ENCODE measurements at places on chromosomes 6 and 20. TPM values are rescaled to one million over a fixed set of nuclear protein-coding genes. Genes with fewer than 3 reads are reported as not detected.

DNA sequence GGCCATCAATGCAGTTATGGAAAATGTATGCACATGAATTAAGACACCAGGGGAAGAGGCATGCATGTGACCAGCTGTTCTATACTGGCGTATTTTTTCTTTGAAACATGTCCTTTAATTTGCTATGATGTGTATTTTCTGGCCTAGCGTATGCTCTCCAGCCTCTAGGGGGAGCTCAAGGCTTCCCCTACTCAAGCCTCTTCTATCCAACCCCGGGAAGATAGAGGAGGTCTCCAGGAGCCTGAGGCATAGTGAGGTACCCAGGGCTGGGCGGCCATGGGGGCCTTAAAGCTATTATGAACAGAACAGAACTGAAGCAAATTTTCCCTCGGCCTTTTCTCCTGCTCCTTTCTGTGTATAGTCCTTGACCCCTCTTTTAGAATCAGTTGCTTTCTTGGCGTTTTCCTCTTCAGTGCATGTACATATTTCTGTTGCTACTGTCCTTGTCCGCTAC is 528.9 kb downstream of the MAFB start:
- H3K27me3 ChIP-seq: no peaks in the 10 kb centered on the region
- no peaks in the 10 kb centered on the region for H3K4me1 ChIP-seq
- no peak for DNase-seq
- H3K27ac ChIP-seq: no peak overlapping the region

GRCh38 chr20:35088231-35089145 is 4.1 kb downstream of the TRPC4AP start:
- DNase-seq: no peak
- no peaks in the 10 kb centered on the region for H3K36me3 ChIP-seq
- peak overlapping the region; percentile 0 for H3K4me3 ChIP-seq

Gene ZBP1
- total RNA-seq: 10.5 TPM

DNA sequence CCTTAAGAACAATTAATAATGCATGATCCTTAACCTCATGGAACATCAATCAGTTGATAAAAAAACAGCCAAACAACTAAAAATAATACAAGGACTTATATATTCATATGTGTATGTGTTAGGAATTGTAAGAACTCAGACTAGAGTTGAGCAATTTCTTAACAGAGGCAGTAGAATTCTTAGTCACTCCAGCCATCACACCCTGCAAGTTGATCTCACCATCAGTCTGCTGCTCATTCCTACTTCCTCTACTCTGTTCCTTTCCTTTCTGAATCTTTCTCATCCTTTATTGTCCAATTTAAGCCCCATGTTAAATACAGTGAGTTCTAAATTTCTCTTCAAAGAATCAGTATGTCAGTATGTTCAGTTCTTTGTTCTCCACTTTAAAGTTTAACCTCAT is 2.6 kb downstream of the ZNF165 start:
- H3K4me3 ChIP-seq: peak overlapping the region; percentile 9
- peaks cover 20% of the 10 kb centered on the region for H3K4me1 ChIP-seq
- peaks cover 19% of the 10 kb centered on the region for H3K36me3 ChIP-seq
- peak overlapping the region; percentile 3 for H3K27ac ChIP-seq
- no peak for DNase-seq

Gene DDO
- total RNA-seq: not detected

GRCh38 chr6:5089481-5090438 is 4.6 kb downstream of the PPP1R3G start:
- peaks cover 21% of the 10 kb centered on the region for H3K27me3 ChIP-seq
- H3K27ac ChIP-seq: no peak overlapping the region
- no peak for DNase-seq
- H3K4me1 ChIP-seq: peaks cover 20% of the 10 kb centered on the region

DNA sequence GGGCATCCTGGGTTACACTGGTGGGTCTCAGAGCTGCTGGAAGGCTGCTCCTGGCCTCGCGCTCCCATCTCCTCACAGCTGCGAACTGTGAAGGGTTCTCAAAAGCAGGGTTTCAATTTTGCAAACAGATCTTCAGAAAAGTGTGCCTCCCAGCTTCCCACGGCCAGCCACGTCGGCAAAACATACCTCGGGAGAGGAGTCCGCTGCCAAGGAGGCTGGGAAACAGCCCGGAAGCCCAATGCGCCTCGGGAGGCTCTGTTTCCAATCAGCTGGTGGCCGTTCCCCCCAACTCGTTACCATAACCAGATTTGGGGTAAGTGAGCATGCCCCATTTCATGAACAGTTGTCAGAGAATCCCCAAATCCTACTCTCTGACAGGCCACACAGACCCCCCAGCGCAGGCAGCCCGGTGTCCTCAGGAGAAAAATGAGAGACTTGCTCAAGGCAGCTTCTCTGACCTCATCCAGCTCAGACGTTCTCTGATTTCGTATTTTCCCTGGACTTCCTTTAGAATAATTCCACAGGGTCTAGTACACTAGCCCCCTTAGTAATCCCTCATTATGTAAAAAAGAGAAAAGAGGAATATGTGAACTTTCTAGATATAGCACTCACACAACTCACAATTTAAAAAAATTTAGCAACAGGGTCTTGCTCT is 98.4 kb downstream of the SNX5 start:
- no peaks in the 10 kb centered on the region for H3K36me3 ChIP-seq
- no peak overlapping the region for H3K4me3 ChIP-seq
- H3K27me3 ChIP-seq: peaks cover 6% of the 10 kb centered on the region
- H3K27ac ChIP-seq: no peak overlapping the region
- H3K4me1 ChIP-seq: peaks cover 4% of the 10 kb centered on the region
- DNase-seq: no peak

Gene MAS1
- not detected for total RNA-seq

DNA sequence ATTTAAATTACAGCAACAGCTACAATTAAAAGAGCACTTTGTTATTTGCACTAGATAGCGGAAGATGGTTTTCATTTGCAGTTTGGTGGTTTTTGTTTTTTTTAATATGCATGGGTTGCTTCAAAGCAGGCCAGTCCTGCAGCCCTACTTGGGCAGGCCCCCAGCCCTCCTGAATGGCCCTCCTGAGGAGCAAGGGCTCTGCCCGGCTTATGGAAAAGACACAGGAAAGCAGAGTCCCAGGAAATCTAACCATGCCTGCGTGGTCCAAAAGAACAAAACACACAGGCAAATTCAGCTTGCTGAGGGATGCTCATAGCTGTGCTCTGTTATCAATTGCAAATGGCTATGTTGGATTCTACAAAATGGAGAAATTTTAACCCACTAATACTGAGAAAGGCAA is 371.1 kb upstream of the ARID1B start:
- H3K36me3 ChIP-seq: peaks cover 3% of the 10 kb centered on the region
- no peaks in the 10 kb centered on the region for H3K27me3 ChIP-seq
- no peak overlapping the region for H3K4me3 ChIP-seq
- no peak overlapping the region for H3K27ac ChIP-seq
- no peak for DNase-seq
- peaks cover 2% of the 10 kb centered on the region for H3K4me1 ChIP-seq

GRCh38 chr20:33229843-33230242 is 6.0 kb upstream of the BPIFA1 start:
- H3K4me3 ChIP-seq: no peak overlapping the region
- H3K27ac ChIP-seq: no peak overlapping the region
- peaks cover 5% of the 10 kb centered on the region for H3K36me3 ChIP-seq
- no peak for DNase-seq

Gene TGM6
- total RNA-seq: not detected

- H3K27me3 ChIP-seq: peaks cover 3% of the 10 kb centered on the region
- no peaks in the 10 kb centered on the region for H3K36me3 ChIP-seq
- no peaks in the 10 kb centered on the region for H3K4me1 ChIP-seq
- H3K27ac ChIP-seq: no peak overlapping the region
Observed at GRCh38 chr20:48236000-48236970, 451.0 kb upstream of the SULF2 start.

GRCh38 chr20:15645816-15646215 is 927.4 kb downstream of the KIF16B start:
- H3K27ac ChIP-seq: no peak overlapping the region
- DNase-seq: no peak
- no peaks in the 10 kb centered on the region for H3K4me1 ChIP-seq
- no peaks in the 10 kb centered on the region for H3K27me3 ChIP-seq
- H3K4me3 ChIP-seq: no peak overlapping the region
